ENCODE measurements at places on chromosomes 1 and 21. TPM values are rescaled to one million over a fixed set of nuclear protein-coding genes. Genes with fewer than 3 reads are reported as not detected.
A peak's percentile ranks its signal among the peaks of the same experiment; 100 is the strongest.

TBX15 gene
- 0.45 TPM for total RNA-seq

NTMT2 gene
- total RNA-seq: not detected

BEND5 gene
- total RNA-seq: 10.4 TPM

USF1 gene
- total RNA-seq: 66.2 TPM

BCAR3 gene
- total RNA-seq: 40.2 TPM

APCS gene
- not detected for total RNA-seq

NFASC gene
- 121 TPM for total RNA-seq

DRAXIN gene
- 0.16 TPM for total RNA-seq

GNG12 gene
- total RNA-seq: 146 TPM

OR6K2 gene
- total RNA-seq: not detected

MYBPH gene
- not detected for total RNA-seq

SPRR2D gene
- 10.6 TPM for total RNA-seq

MOB3C gene
- total RNA-seq: 20.7 TPM

MX2 gene
- total RNA-seq: 16.3 TPM

- H3K27ac ChIP-seq: no peak overlapping the region
- H3K4me1 ChIP-seq: peaks cover 5% of the 10 kb centered on the region
- ATAC-seq: no peak
- no peak overlapping the region for H3K4me3 ChIP-seq
- H3K36me3 ChIP-seq: no peaks in the 10 kb centered on the region
- H3K27me3 ChIP-seq: no peaks in the 10 kb centered on the region
Measured at GRCh38 chr1:208170252-208170651, 73.9 kb downstream of the PLXNA2 start.

- no peak for ATAC-seq
- no peaks in the 10 kb centered on the region for H3K36me3 ChIP-seq
- no peak overlapping the region for H3K27ac ChIP-seq
- H3K4me3 ChIP-seq: no peak overlapping the region
- H3K4me1 ChIP-seq: no peaks in the 10 kb centered on the region
Measured at GRCh38 chr1:14705824-14706223, 107.3 kb downstream of the KAZN start.

GRCh38 chr1:49048188-49048587 lies 271.5 kb upstream of the BEND5 start:
- H3K27ac ChIP-seq: no peak overlapping the region
- no peak for ATAC-seq
- no peak overlapping the region for H3K4me3 ChIP-seq
- H3K36me3 ChIP-seq: no peaks in the 10 kb centered on the region

GRCh38 chr1:2546515-2547209 lies 9.5 kb upstream of the TNFRSF14 start:
- H3K27ac ChIP-seq: peak overlapping the region; percentile 88

DNA sequence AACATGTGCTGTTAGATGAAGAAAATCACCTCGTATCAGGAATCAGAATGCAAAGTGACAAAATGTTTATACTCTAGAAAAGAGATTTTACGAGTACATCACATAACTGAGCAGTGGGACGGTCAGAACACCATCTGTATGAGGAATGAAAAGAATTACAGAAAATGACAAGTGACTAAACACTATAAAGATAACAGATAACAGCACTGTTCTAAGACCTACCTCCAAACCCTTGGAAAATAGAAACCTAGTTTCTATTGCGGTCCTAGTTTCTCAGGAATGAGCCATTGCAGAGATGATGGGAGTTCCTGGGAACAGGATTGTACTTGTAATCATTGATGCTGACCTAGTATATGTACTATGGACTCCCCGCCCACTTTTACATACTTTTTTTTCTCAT lies 839.4 kb upstream of the ADAMTS5 start:
- peaks cover 3% of the 10 kb centered on the region for H3K4me1 ChIP-seq
- H3K27ac ChIP-seq: no peak overlapping the region
- ATAC-seq: no peak

DNA sequence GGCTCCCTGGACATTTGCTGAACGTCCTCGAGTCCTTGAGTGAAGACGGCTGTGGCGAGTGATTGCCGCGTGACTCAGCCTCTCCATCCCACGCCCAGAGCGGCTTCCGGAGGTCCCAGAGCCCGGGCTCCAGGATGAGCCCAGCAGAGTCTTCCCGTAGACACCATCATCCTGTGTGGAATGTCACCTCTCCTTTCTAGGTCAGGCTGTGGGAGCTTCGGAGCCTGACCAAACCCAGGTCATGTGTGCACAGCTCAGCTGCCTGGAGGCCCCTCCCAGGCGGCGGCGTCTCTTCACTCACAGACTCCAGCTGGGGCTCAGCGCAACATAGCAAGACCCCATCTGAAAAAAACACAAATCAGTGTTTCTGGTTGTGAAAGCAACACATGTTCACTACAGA lies 38.2 kb downstream of the PRKCZ start:
- H3K4me1 ChIP-seq: no peaks in the 10 kb centered on the region
- no peak overlapping the region for H3K4me3 ChIP-seq
- peak; percentile 78 for ATAC-seq
- no peak overlapping the region for H3K27ac ChIP-seq
- no peaks in the 10 kb centered on the region for H3K36me3 ChIP-seq

- peaks cover 49% of the 10 kb centered on the region for H3K36me3 ChIP-seq
- peak overlapping the region; percentile 88 for H3K4me3 ChIP-seq
- peaks cover 56% of the 10 kb centered on the region for H3K4me1 ChIP-seq
- H3K27me3 ChIP-seq: no peaks in the 10 kb centered on the region
- H3K27ac ChIP-seq: no peak overlapping the region
- peak; percentile 11 for ATAC-seq
Measured at GRCh38 chr1:43979528-43980254, 681 bp downstream of the B4GALT2 start.

GRCh38 chr1:176043537-176043936 lies 163.5 kb downstream of the COP1 start:
- H3K27me3 ChIP-seq: no peaks in the 10 kb centered on the region
- no peaks in the 10 kb centered on the region for H3K36me3 ChIP-seq
- no peak overlapping the region for H3K27ac ChIP-seq
- H3K4me1 ChIP-seq: no peaks in the 10 kb centered on the region
- H3K4me3 ChIP-seq: no peak overlapping the region

DNA sequence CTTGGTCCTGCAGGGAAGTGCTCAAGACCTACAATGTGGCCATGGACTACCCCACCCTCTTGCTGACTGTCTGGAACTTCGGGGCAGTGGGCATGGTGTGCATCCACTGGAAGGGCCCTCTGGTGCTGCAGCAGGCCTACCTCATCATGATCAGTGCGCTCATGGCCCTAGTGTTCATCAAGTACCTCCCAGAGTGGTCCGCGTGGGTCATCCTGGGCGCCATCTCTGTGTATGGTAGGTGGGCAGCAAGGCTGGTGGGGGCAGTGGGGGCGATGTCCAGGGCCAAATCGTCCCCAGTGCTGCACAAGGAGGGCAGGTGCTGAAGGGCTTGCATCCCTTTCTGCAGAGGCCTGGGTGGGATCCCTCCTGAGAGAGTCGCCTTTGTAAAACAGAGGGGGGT lies 18.4 kb downstream of the PSEN2 start:
- H3K36me3 ChIP-seq: peaks cover 98% of the 10 kb centered on the region
- ATAC-seq: no peak
- H3K4me3 ChIP-seq: no peak overlapping the region
- H3K27ac ChIP-seq: no peak overlapping the region

DNA sequence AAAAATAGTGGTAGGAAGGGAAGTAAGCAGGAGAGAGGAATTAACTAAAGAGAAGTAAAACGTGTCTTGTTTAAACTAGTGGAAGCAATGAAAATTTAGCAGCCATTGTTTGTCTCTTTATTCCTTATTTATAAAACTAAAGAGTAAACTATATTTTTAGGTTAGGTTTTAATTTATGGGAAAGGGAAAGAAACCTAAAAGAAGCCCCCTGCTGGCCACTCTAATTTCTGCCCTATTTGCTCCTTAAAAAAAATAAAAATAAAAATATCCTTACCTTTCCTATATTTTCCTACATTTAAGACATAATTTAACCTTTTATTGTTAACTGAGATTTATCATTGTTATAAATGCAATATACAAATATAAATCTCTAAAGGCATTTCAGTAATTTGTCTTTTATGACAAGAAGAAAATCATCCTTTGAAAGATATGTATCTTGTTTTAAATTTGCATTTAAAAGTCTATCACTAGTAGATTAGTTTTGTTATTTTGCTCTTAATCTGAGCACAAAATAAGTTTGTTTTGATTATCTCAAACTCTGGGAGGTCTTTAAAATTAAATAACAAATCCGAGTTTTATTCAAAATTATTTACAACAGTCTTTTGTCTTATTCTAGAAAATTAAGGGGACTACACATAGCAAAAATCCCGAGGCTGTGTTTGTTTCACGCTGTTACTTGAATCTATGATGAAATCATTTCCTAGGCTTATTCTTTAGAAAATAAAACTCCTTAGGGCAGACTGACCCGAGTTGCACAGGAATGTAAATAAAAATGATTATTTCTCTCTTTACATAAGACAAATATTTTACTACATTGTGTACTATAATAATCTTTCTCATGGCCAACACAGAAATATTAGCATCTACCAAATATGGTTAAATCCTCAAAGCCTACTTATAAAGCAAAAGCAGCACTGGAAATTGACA lies 201.7 kb downstream of the NRIP1 start:
- no peaks in the 10 kb centered on the region for H3K36me3 ChIP-seq
- H3K27ac ChIP-seq: no peak overlapping the region
- no peak for ATAC-seq
- H3K27me3 ChIP-seq: no peaks in the 10 kb centered on the region
- H3K4me1 ChIP-seq: peaks cover 31% of the 10 kb centered on the region

GRCh38 chr1:182120411-182121258 lies 59.1 kb upstream of the ZNF648 start:
- H3K36me3 ChIP-seq: no peaks in the 10 kb centered on the region
- H3K27me3 ChIP-seq: no peaks in the 10 kb centered on the region
- no peak overlapping the region for H3K4me3 ChIP-seq
- ATAC-seq: peak; percentile 55

- H3K27me3 ChIP-seq: no peaks in the 10 kb centered on the region
- peaks cover 13% of the 10 kb centered on the region for H3K4me1 ChIP-seq
- no peaks in the 10 kb centered on the region for H3K36me3 ChIP-seq
- H3K4me3 ChIP-seq: no peak overlapping the region
- no peak for ATAC-seq
Measured at GRCh38 chr1:25703671-25704266, 87.2 kb downstream of the MAN1C1 start.

DNA sequence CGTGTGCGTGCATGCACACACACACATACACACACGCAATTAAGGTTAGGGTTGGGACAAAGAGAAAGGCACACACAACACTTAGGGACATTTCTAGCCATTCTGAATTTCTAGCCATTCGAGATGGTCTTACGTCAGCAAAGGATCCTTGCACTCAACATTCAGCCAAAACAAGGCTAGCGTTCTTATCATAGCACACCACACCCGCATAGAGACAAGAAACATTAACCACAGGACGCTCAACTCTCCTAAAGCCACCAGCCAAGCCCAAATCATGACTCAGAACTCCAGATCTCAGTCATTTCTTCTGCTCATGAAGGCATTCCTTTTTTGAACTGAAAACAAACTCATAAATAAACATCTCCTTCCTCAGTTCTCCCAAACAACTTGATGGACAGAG lies 106.8 kb downstream of the LMO4 start:
- no peaks in the 10 kb centered on the region for H3K27me3 ChIP-seq
- no peaks in the 10 kb centered on the region for H3K36me3 ChIP-seq
- no peak overlapping the region for H3K27ac ChIP-seq
- no peak overlapping the region for H3K4me3 ChIP-seq
- no peaks in the 10 kb centered on the region for H3K4me1 ChIP-seq
- no peak for ATAC-seq

- no peak overlapping the region for H3K4me3 ChIP-seq
- peaks cover 4% of the 10 kb centered on the region for H3K27me3 ChIP-seq
- no peaks in the 10 kb centered on the region for H3K4me1 ChIP-seq
- H3K27ac ChIP-seq: no peak overlapping the region
Measured at GRCh38 chr1:50095716-50096115, 13.0 kb upstream of the ELAVL4 start.

- H3K4me1 ChIP-seq: no peaks in the 10 kb centered on the region
- no peaks in the 10 kb centered on the region for H3K27me3 ChIP-seq
- no peak overlapping the region for H3K27ac ChIP-seq
- H3K36me3 ChIP-seq: no peaks in the 10 kb centered on the region
- no peak overlapping the region for H3K4me3 ChIP-seq
Measured at GRCh38 chr21:40563900-40564299, 283.1 kb downstream of the DSCAM start.

DNA sequence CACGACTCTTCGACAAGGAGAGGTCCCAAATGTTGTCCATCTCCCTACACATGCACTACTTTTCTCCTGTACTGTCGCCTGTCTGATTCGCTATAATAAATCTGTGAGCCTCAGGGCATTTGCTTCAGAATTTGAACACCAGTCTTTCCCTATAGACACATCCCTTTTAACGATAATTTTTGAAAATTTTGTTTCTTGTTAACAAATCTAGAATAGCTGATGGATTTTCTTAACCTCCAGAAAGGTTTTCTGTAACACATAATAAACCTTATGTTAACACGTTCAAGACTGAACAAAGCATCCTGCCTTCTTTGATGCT lies 704 bp downstream of the CAPZA1 start:
- H3K4me1 ChIP-seq: peaks cover 69% of the 10 kb centered on the region
- H3K27me3 ChIP-seq: no peaks in the 10 kb centered on the region
- H3K36me3 ChIP-seq: peaks cover 12% of the 10 kb centered on the region
- H3K27ac ChIP-seq: peak overlapping the region; percentile 98
- H3K4me3 ChIP-seq: peak overlapping the region; percentile 73

GRCh38 chr1:13699510-13699909 lies 478 bp upstream of the PRDM2 start:
- H3K36me3 ChIP-seq: no peaks in the 10 kb centered on the region
- peaks cover 4% of the 10 kb centered on the region for H3K4me1 ChIP-seq
- H3K27me3 ChIP-seq: peaks cover 3% of the 10 kb centered on the region
- peak overlapping the region; percentile 68 for H3K4me3 ChIP-seq

DNA sequence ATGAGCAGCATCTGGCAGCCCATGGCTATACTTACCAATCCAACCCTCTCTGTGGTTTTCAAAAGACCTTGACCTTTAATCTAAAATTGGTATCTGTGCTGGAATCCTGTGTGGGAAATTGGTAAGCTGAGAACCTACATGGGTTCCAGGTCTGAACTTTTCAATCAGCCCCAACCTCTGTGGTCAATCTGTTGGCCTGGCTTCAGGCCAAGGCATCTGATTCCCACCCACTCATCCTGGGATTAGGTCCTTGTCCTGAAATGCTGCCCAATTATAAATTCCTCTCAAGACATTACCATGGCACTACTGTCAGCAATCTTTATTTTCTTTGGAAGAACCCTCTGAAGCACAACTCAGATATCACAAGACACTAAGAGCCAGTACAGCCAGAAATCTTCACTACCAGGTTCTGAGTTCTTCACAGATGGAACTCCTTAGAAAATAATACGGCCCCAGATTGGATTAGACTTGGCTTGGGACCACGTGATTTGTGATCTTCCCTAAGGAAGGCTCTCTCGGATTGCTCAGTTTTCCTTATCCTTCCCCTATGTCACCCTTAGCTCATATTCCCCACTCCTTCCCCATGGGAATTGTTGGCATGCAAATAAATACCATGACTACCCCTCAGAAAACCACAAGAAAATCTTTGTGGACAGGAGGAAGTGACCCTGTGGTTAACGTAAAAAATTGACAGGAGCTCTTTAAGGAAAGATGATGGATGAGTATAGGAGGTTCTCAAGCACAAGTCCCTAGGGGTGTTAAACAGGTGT lies 207.9 kb upstream of the ST6GALNAC5 start:
- H3K36me3 ChIP-seq: no peaks in the 10 kb centered on the region
- no peaks in the 10 kb centered on the region for H3K4me1 ChIP-seq
- H3K27ac ChIP-seq: no peak overlapping the region
- no peak overlapping the region for H3K4me3 ChIP-seq

Measured in gastroesophageal sphincter (tissue), 4 donors.